ENCODE measurements at places on chromosomes 5 and 9.

DNA sequence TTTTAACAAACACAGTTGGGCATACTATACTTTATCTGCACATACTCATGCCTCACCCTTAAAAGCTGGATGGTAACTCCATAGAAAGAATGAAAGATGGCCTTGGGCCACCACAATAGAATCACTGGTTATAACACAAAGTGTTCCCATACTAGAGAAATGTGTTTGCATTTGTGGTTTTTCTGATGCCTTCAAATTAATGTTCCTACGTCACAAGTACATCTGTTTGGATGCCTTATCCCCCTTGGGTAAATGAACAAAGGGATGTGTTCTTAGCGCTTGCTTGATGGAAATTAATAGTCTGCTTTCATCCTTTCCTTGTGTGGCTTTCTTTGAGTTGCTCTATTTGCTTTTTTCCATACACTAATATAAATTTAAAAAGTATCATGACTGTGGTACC lies 291.1 kb upstream of the PDE4D start:
- H3K4me3 ChIP-seq, result no peak overlapping the region
- no peak overlapping the region for H3K27ac ChIP-seq
- no peak for DNase-seq
- no peaks in the 10 kb centered on the region for H3K4me1 ChIP-seq
- H3K36me3 ChIP-seq, result no peaks in the 10 kb centered on the region
- no peaks in the 10 kb centered on the region for H3K27me3 ChIP-seq

GRCh38 chr9:79641070-79641469 lies 69.3 kb downstream of the TLE4 start:
- H3K36me3 ChIP-seq, result no peaks in the 10 kb centered on the region
- H3K4me1 ChIP-seq, result no peaks in the 10 kb centered on the region
- H3K4me3 ChIP-seq, result no peak overlapping the region
- no peaks in the 10 kb centered on the region for H3K27me3 ChIP-seq
- H3K27ac ChIP-seq, result no peak overlapping the region
- no peak for DNase-seq

DNA sequence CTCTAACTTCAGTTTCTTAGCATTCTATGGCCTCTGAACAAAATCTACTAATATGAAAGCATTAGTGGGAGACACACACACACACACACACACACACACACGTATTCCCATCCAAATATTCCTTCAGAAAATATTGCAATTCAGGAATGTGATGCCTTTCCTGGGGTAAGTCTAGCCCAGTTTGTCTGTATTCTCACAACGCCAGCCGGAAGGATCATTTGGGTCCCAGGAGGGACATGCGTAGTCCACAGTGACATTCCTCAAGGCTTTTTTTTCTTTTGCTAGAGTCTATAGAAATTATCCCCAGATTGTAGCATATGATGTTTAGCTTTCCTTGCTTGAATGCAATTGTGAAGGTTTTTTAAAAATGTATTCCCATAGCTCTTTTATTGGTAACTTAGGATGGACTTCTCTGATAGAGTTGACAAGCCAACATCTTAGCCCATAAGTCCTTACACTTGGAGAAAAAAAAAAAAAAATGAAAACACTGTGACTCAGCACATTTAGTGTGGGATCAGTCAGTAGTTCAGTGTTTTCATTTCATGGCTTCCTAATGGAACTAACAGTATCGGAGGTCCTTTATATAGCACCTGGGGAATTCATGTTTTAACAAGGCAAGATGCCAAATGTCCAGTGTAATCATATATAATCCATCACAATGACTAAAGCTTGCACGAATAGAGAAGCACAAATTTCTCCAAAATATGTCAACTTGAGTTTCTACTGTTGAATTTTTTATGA lies 316.5 kb downstream of the DIRAS2 start:
- no peak overlapping the region for H3K4me3 ChIP-seq
- no peaks in the 10 kb centered on the region for H3K27me3 ChIP-seq
- no peak overlapping the region for H3K27ac ChIP-seq
- H3K4me1 ChIP-seq, result no peaks in the 10 kb centered on the region
- no peak for DNase-seq
- no peaks in the 10 kb centered on the region for H3K36me3 ChIP-seq

GRCh38 chr5:26535215-26535614 lies 503.2 kb downstream of the CDH9 start:
- H3K27me3 ChIP-seq, result peaks cover 10% of the 10 kb centered on the region
- no peak overlapping the region for H3K27ac ChIP-seq
- H3K36me3 ChIP-seq, result no peaks in the 10 kb centered on the region
- H3K4me3 ChIP-seq, result no peak overlapping the region

DNA sequence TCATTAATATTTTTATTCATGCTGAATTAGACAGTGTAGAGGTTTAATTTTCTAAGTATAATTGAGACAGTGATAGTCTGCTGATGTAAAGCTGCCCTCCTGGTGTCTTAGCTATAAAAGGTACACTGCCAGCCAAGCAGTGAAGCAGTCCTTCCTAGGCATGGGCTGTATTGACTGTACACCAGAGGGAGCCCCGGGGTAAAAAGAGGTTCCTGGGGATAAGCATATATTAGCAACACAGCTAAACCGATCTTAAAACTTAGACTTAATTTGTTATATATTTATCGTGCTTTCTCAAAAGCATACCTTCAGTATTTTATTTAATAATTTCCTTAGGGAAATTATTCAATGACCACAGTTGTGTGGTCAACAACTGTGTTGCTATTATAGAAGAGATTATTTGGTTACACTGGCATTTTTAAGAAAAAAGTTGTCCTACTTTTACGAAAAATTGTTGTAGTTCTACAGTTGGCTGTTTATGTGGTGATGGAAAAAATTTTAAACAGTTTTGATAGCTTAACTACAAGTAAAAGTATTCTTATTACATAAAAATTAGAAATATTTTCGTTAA lies 68.8 kb downstream of the ELL2 start:
- H3K27me3 ChIP-seq, result no peaks in the 10 kb centered on the region
- no peaks in the 10 kb centered on the region for H3K36me3 ChIP-seq
- no peak for DNase-seq
- no peak overlapping the region for H3K27ac ChIP-seq

- H3K36me3 ChIP-seq, result no peaks in the 10 kb centered on the region
- H3K27ac ChIP-seq, result no peak overlapping the region
- no peaks in the 10 kb centered on the region for H3K4me1 ChIP-seq
- DNase-seq, result no peak
- no peaks in the 10 kb centered on the region for H3K27me3 ChIP-seq
These were observed 98.3 kb upstream of the BOD1 start for GRCh38 chr5:173714551-173715428.

DNA sequence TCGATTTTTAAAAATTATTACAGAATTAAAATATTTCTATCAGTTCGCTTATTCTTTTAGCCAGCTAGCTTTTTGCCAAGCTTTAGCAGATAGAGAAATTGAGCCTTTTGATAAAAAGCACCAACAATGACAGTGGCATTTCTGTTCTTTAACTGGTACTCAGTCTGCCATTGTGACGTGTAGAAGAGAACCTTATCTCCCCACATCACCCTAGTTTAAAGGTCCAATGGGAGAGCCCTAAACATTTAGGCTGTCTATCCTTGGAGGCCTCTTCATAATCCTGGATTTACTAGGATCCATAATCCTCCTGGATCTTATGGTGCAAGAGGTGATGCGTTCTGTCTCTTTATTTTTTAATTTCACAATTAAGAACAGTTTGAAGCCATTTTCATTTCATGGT lies 3.0 kb downstream of the BASP1 start:
- no peak for DNase-seq
- no peak overlapping the region for H3K4me3 ChIP-seq
- H3K27ac ChIP-seq, result no peak overlapping the region

GRCh38 chr9:5549658-5550650 lies 39.6 kb downstream of the PDCD1LG2 start:
- H3K27ac ChIP-seq, result no peak overlapping the region
- no peaks in the 10 kb centered on the region for H3K36me3 ChIP-seq
- H3K27me3 ChIP-seq, result no peaks in the 10 kb centered on the region
- H3K4me3 ChIP-seq, result no peak overlapping the region
- H3K4me1 ChIP-seq, result no peaks in the 10 kb centered on the region
- no peak for DNase-seq

DNA sequence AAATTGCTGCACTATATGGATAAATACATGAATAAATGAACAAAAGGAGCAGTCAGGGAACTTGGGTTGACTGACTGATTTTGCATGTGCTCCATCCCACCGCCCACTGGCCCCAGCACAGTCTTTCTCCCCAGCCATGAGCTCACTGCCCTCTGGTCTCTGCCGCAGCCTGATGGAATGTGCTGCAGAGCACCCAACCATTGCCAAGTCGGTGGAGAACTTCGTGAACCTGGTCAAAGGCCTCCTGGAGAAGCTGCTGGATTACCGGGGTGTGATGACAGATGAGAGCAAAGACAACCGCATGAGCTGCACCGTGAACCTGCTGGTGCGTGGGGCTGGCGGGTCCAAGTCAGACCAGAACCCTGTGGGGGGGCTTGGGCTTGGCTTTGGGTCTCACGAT lies 53.9 kb upstream of the INSYN2B start:
- DNase-seq, result no peak
- H3K27ac ChIP-seq, result no peak overlapping the region

- no peak overlapping the region for H3K4me3 ChIP-seq
- H3K27me3 ChIP-seq, result no peaks in the 10 kb centered on the region
- no peaks in the 10 kb centered on the region for H3K36me3 ChIP-seq
- H3K4me1 ChIP-seq, result no peaks in the 10 kb centered on the region
- no peak overlapping the region for H3K27ac ChIP-seq
These were observed 401.4 kb upstream of the IRX1 start for GRCh38 chr5:3194271-3194670.

DNA sequence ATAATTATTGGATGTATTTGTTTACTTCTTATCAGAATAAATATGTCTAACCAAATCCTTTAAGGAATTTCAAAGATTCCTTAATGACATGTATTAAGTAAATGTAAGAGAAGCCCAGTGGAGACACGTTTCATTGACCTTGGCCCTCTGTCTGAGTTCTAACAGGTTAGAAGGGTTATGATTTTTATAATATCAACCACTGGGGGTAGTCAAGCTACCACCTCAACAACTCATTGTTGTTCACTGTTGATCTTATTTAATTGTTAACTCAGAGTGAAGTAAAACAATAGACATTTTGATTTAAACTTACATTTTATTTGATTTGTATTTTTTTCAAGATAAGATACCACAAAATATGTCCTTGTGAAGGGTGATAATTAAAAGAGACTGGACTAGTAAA lies 499.2 kb upstream of the COX7C start:
- H3K4me1 ChIP-seq, result no peaks in the 10 kb centered on the region
- DNase-seq, result no peak
- H3K36me3 ChIP-seq, result no peaks in the 10 kb centered on the region
- H3K27ac ChIP-seq, result no peak overlapping the region

- no peak overlapping the region for H3K4me3 ChIP-seq
- no peaks in the 10 kb centered on the region for H3K27me3 ChIP-seq
- H3K4me1 ChIP-seq, result peaks cover 12% of the 10 kb centered on the region
- H3K36me3 ChIP-seq, result no peaks in the 10 kb centered on the region
- DNase-seq, result no peak
These were observed 273.7 kb downstream of the CETN3 start for GRCh38 chr5:90135779-90136378.

GRCh38 chr5:74717596-74717995 lies 32.6 kb downstream of the HEXB start:
- no peaks in the 10 kb centered on the region for H3K27me3 ChIP-seq
- no peaks in the 10 kb centered on the region for H3K36me3 ChIP-seq
- DNase-seq, result no peak
- no peak overlapping the region for H3K4me3 ChIP-seq

DNA sequence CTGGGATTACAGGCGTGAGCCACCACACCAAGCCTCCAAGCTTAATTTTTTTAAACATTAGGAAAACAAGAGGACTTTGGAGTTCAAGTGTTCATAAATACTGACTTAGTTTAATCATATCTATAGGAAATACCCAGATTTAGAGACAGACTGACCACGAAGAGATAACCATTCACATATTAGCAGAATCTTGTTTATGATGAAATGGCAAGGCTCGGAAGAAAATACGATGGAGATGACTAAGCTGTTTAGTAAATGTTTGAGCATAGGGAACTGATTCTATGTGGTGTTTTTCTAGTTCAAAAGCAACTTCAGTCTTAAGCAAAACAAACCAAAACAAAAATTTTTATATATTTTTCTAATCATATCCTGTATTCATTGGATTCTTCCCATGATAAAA lies 13.5 kb upstream of the TUSC1 start:
- H3K4me1 ChIP-seq, result no peaks in the 10 kb centered on the region
- H3K4me3 ChIP-seq, result no peak overlapping the region
- no peak overlapping the region for H3K27ac ChIP-seq
- DNase-seq, result no peak
- H3K36me3 ChIP-seq, result no peaks in the 10 kb centered on the region
- H3K27me3 ChIP-seq, result no peaks in the 10 kb centered on the region

DNA sequence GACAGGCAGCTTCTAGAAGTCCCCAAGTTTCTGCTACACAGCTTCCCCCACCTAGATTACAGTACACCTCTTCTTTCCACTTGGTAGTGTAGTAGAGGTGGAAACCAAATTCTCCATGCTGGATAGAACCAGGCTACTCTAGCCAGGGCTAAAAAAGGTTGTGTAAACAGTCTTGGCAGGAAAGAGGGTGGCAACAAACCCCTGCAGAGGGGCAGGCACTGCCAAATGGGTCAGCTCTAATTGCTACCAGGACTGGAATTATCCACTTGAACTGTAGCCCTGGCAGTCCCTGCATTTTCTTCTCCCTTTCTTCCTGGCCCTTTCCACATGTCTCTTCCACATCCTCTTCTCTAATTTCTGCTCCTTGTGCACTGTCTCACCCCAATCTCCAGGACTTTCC lies 24.8 kb downstream of the RANBP3L start:
- no peaks in the 10 kb centered on the region for H3K4me1 ChIP-seq
- H3K27me3 ChIP-seq, result no peaks in the 10 kb centered on the region
- H3K4me3 ChIP-seq, result no peak overlapping the region

DNA sequence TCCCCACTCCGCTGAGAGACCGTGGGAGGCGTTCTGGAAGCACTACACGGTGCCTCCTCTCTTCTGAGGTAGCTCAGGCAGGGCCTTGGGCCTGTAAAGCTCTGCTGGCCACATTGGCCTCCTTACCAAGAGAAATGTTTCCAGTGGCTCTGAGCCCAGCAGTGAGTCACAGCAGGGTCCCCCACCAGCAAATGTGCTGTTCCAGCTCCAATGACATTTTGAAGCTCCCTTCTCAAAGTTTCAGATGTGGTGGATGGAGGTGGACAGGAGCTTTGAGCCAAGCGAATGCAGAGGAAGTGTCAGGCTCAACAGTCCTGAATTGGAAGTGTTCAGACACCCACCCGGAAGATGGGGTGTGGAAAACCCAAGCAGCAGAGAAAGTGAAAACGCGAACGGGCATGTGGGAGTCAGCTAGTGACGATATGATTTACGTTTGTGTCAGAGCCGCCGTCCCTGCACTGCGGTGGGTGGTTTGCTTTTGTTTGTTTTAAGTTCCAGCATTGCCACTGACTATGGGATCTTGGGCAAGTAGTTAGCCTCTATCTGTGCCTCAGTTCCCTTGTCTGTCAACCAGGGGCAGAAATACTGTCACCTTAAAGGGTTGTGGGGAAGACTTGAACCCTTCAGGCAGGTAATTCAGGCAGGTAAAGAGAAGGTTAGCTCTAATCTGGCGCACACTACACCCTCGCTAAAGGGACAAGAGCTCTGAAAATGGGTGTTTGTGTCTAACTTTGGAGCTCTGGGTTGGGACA lies 38.2 kb downstream of the C5orf15 start:
- no peaks in the 10 kb centered on the region for H3K27me3 ChIP-seq
- no peaks in the 10 kb centered on the region for H3K4me1 ChIP-seq
- H3K4me3 ChIP-seq, result no peak overlapping the region
- no peak overlapping the region for H3K27ac ChIP-seq

All from uterus (tissue), 4 donors.